ENCODE measurements at places on chromosomes 6 and 20.

DNA sequence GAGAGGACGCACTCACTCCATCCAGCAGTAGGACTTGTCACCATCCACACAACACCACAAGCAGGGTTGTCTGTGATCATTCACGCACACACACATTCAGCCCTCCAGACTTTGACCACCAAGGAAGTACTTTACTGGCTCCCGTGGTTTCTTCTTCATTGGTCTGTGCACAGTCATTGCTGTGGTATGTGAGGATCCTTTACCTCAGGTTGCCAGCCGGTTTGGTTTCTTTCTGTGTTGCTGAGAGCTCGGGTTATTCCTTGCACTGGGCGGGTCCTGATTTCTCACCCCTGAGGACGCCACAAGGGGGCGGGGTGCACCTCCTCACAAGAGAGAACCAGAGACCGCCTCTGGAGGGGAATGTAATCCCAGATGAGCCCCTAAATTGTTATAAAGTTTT is 11.2 kb downstream of the SLC35A1 start:
- DNase-seq, result peak; percentile 71

DNA sequence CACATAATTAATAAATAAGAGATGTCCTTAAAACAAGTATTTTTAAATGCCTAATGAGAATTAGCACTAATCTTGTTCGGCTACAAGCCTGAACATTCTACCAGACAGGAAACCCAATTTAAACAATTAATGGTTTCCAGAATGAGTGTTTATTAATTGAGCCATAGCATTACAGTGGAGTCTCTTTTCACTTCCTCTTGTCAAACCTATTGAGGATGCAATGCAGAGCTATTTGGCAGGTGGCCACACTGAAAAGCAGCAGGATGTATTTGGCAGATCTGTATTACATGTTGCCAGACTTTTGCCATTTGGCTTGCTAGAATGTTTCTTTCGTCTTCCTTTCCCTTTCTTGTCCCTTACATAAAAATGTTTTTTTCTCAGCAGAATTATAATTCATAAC is 475.2 kb upstream of the MARCKS start:
- no peak for DNase-seq

GRCh38 chr6:110664933-110665332 is 150.3 kb downstream of the CDK19 start:
- DNase-seq, result no peak

DNA sequence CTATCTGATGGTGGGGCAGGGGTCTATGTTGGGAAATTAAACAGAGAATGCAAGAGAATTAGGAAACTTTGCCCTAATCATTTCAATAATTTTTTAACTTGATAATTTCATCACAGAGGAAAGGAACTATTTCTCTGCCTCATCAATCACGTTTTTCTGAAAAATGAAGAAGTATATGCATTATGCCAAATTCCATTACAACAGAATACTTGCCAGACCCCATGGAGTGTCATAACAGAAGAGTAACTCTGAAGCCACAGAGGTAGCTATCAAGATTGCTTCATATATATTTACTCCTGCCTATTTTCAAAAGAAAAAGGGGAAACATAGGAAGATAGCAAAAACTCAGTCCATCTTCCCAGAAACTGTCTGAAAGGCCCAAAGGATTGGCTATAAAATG is 5.7 kb upstream of the USP49 start:
- DNase-seq, result no peak

DNA sequence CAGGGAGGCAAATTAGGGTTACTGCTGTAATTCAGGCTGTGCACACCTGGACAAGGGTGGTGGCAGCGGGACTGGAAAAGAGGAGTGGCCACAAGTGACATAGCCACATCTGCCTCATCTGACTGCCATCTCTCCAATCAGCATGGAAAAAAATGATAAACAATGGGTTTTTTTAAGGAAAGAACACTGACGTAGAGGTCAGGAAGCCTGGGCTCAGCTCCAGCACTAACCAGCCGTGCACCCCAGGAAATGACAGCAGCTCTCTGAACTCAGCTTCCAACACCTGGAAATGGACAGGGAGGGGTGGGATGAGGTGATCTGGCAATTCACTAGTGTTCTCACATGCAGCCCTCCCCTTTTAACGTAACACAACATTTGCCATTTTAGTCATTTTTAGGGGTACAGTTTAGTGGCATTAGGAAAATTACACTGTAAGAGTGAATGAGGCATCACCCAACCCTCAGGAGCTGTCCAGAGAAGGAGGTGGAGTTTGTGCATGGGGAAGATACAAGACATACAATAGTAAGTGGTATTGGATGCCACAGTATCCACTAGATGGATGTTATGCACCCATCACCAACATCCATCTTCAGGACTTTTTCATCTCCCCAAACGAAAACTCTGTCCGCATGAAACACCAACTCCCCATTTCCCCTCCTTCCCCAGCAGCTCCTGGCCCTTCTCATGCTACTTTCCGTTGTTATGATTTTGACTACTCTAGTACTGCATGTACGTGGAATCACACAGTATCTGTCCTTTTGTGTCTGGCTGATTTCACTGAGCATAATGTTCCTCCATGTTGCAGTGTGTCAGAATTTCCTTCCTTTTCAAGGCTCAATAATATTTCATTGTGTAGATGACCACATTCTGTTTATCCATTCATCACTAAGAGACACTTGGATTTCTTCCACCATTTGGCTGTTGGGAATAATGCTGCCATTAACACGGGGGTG is 215.5 kb upstream of the ECI2 start:
- no peak for DNase-seq

DNA sequence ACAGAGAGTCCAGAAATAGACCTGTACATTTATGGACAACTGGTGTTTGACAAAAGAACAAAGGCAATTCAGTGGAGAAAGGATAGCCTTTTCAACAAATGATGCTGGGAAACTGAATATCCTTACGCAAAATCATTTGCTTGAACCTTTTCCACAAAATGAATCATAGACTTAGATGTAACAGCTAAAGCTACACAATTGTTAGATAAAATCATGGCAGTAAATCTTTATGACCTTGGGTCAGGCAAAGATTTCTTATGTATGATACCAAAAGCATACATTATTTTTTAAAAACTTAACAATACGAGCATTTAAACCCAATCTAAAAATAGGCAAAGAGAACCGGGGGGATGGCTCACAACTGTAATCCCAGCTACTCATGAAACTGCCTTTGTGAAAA is 73.5 kb upstream of the DST start:
- DNase-seq, result no peak

GRCh38 chr6:168061269-168062210 is 17.5 kb downstream of the FRMD1 start:
- no peak for DNase-seq

GRCh38 chr6:9890893-9891292 is 524.0 kb downstream of the TFAP2A start:
- DNase-seq, result no peak

GRCh38 chr6:95660544-95660943 is 83.2 kb downstream of the MANEA start:
- no peak for DNase-seq

DNA sequence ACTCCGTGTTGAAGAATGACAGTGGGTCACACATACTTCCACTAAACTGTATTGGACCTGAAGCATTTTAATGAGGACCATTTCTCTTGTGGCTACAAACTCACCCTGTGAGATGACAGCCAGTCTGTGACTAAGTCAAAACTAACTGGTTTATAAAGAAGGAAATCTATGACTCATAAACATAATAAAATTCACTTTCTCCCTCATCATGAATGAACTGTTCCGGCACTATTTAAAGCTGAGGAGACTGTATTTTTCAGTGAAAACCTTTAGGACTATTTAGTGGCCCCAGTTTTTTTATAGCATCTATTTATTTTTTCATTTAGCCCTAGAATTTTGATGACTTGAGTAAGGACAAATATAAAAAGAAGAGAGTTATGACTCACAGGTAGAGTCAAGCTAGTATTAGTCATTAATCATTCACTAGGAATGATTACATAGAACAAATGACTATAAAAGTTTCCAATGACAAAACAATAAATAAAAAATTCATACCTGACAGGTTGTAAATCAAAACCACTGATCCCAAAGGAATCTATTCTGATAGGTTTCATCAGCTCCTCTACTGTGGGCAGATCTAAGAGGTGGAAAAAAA is 34.2 kb downstream of the CEP162 start:
- DNase-seq, result no peak

DNA sequence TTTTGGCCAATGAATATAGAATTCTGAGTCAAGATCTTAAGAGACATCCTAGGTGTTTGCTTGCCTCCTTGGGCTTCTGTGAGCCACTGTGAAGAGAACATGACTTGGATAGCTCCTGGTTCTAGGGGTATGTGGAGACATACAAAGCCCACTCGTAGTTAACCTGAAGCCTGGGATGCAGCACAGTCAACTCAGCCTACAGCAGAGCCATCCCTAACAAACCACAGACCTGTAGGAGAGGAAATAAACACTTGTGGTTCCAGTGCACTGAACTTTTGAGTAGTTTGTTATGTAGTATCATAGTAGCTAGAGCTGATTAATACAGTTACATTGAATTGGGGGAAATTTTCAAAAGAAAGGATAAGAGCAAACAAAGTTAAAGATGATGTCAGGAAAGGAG is 474.4 kb upstream of the HSF2 start:
- DNase-seq, result no peak

DNA sequence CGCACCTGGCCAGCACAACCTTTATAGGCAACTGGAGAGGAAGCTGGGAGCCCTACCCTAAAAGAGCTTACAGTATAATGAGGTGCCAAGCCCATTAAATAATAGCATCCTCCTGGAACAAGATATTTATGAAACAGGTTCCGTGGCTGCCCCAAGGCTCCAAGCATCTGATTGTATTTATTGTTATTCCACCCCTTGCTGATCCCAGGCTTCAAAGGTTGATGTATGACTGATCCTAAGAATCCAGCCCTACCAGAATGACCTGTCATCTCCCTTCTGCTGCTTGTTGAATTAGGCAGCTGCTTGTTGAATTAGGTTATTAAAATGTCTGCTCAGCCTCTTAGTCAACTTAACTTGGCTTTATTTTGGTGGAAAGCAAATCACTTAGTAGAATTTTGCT is 35.2 kb upstream of the SASH1 start:
- DNase-seq, result no peak

DNA sequence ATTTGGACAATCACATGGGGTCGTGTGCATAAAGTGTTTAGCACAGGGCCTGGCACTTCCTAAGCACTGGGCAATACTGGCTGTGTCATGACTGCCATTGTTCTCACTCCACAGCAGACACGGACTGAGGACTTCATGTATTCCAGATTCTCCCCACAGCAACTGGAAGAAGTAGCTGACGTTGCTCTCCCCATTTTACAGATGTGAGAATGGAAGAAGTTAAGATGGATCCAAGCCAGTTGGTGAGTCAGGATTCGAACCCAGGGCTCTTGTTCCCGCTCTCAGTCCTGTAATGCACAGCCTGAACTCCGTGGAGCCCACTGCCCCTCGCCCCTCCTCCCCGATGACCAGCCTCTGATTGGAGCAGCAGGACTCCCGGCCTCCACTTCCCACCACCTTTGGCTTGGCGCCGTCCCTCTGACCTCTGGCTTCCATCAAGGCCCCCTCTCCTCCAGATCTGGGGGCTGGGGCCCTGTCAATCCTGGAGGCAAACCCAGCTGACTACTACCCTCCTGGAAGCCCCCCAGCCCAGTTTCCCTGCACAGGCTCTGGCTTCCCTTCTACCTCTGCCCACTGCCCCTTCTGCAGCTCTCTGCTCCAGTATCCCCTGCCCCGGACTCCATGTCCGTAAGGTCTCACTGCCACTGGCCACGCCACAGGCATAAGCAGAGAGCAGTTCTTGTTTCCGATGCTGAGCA is 12.7 kb downstream of the NOL4L start:
- DNase-seq, result no peak

DNA sequence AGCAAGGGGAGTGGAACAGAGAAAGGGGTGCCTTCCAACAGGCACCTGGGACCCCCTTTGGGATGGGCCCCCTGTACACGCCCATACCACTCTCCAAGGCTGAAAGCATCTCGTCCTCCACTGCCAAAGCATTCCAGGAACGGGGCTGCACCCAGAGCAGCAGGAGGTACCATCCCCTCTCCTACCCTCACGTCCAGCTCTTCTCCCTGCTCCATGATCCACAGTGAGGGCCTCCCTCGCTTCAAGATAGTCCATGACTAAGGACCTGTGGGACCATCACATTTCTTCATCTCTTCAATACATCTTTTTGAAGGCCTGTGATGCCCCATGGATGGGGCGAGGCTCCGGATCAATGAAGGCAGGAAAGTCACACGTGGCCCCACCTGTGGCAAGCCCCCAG is 209.9 kb downstream of the ANKRD60 start:
- DNase-seq, result no peak

DNA sequence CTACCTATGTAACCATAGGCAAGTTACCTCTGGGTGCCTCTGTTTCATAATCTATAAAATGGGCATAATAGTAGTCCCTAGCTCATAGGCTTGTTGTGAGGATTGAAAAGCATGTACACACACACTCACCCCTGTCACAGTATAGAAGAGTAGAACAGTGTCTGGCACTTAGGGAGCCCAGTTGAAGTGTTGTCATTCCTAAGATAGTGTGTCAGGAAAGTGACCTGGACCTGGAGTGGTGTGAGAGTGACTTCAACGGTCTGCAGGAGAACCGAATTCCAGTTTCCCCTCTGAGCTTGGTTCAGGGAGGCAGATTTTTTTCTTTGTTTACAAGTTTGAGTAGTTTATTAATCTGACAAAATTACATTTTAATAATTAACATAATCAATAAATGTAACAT is 229.9 kb upstream of the MAP3K7 start:
- no peak for DNase-seq

DNA sequence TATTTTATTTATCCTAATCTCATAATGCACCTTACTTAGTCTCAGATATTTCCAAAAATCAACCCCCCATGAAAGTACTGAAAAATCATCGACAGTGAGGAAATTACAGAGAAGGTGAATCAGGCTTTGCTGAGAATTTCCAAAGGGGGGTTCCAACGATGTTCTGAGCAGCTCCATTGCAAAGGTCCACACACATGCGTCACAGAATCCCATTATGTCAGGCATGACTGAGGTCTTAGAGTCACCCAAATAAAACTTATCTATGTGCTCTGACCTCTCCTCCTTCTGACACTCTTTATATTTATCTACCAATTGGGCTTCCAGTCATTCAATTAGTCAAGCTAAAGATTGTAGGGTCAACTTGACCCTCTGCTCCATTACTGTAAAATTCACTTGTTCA is 12.7 kb upstream of the LRRN4 start:
- no peak for DNase-seq

DNA sequence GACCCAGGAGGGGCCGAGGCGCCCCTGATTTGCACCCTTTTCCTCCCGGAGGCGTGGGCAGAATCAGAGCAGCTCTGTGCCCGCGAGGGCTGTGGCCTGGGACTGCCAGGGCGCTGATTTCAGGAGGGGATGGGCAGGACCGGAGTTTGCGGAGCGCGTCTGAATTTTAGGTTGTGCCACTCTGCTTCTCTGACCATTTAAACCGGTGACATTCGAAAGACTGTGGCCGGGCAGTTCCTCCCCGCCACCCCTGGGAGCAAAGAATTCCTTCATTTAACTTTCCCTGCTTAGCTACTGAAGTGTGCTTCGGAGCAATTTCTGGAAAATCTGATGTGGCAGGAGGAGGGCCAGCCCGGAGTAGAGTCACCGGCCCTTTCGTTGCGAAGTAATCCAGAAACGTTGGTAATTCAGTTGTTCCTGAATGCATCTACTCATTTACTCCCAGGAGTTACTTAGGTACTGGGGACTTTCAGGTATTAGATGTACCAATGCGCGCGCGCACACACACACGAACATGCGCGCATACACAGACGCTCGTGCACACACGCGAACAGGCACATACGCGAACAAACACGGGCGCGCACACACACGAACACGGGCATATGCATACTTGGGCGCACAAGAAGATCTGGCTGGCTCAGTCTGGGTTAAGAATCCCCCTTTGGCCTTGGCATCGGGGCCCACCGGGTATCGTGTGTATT is 568 bp downstream of the CCDC170 start:
- DNase-seq, result no peak

GRCh38 chr6:133631421-133631820 is 257.5 kb upstream of the TCF21 start:
- DNase-seq, result no peak
